ENCODE measurements at places on chromosomes 7 and 10. TPM values are rescaled to one million over a fixed set of nuclear protein-coding genes. Genes with fewer than 3 reads are reported as not detected.

- DNase-seq, result no peak
These were observed 179.6 kb downstream of the ZMYND11 start for GRCh38 chr10:314871-315270.

GRCh38 chr10:88039496-88040200, 176.2 kb downstream of the PTEN start:
- DNase-seq, result no peak

- DNase-seq, result no peak
These were observed 126.1 kb upstream of the GRB10 start for GRCh38 chr7:50908628-50909290.

ZMIZ1 gene
- 36.3 TPM for total RNA-seq

- DNase-seq, result no peak
These were observed 21.8 kb downstream of the UBTD1 start for GRCh38 chr10:97520520-97520919.

GRCh38 chr10:7538970-7539654, 127.7 kb downstream of the ITIH5 start:
- DNase-seq, result no peak

UPP1 gene
- total RNA-seq, result 93.1 TPM

- DNase-seq, result no peak
These were observed 603.1 kb upstream of the PCDH15 start for GRCh38 chr10:55404094-55404493.

- no peak for DNase-seq
These were observed 6.2 kb upstream of the OGDHL start for GRCh38 chr10:49768329-49768728.

DNA sequence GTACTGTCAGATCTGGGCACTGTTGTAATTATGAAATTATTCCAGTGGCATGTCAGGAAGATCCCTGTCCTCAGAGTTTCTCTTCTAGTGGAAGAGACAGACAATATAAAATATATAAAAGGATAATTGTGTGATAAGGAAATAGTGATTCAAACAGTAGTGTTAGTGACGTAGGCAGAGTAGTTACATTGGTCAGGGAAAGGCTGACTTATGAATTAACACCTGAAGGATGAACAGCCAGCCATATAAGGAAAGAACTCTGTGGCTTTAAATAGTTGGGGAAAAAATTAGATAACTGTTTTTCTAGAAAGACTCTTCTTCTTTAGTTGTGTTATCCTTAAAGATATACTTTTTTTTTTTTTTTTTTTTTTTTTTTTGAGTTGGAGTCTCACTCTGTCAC, 37.7 kb downstream of the WAC start:
- DNase-seq, result no peak

DNA sequence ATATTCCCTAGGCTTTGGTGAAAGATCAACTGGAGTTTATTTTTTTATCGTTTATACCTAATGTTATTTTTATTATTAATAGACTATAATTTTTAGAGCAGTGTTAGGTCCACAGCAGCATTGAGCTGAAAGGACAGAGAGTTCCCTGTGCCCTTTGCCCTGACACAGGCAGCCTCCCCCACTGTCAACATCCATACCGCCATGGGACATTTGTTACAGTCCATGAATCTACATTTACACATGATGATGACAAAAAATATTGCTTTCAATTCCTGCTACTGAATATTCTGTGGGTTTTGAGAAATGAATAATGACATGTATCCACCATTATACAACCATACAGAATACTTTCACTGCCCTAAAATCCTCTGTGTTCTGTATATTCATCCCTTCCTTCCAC, 1297.5 kb upstream of the SORCS1 start:
- DNase-seq, result no peak

NKX1-2 gene
- not detected for total RNA-seq

DNA sequence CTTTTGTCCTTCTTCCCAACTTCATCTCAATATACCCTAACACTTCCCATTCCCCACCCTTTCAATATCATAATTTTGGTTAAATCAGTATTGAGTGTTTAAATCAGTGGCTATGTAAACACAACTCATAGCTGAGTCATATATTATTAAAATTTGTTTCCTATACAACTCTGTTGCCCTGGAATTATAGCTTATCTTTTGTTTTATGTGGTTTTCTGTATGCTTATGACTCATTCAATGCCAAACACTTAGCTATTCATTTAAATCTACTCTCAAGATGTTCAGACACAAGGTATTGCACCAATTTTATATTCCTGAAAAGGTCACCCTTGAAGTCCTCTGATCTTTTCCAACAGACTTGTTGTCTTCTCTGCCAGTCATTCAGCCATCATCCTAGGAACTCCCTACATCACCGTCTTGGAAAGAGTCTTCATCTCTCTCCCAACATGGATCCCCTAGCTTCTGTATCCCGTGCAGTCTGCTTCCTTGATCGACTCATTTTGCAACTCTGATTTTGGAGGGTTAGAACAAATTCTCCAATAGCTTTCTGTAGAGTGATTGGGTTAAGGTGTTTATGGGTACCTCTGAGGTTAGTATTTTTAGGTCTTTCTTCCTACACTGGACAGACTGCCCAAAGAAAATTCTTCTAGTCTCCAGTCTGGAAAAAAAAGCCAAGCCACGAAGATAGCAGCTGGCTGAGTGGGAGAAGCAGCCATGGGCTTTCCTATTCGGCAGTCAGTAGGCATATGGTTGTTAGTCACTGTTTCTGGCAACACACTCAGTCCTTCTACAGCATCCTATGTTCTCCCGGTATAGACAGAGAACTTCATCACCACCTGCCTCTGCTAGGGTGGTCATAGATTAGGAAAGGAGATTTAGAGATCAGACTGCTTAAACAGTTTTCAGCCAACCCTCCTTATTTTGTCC, 102.1 kb downstream of the CRPPA start:
- DNase-seq, result no peak

DNA sequence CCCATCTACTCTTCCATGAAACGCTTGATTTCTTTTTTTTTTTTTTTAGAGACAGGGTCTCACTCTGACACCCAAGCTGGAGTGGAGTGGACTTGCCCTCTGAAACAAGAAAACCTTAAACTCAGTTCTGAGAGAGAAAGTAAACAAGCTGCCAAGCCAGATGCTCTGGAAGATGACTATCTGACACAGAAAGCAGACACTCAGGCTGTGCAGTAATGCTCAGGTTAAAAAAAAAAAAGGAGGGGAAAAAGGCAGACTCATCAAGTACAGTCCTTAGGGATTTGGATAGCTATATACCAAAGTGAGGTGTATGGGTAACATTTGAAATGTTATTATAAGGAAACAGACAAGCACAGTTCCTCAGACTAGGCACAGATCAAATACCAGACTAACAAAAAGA, 80.5 kb downstream of the IDE start:
- DNase-seq, result no peak

DNA sequence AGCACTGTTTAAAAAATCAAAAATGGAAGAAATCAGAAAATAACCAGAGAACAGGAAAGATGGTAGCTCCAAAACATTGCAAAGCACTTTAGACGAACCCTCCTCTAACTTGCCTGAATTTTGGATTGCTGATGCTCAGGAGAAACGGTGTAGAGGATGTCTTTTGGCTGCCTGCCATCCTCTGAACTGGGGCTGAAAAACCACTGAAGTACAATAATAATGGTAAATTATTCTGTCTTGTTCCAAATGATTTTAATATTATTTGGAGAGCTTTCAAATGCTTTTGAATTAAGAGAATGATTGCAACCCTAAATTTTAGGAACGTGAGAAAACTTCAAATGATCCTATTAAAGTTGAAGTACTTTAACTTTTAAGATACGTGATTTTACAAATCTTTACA, 167.3 kb upstream of the SLC13A1 start:
- no peak for DNase-seq

DNA sequence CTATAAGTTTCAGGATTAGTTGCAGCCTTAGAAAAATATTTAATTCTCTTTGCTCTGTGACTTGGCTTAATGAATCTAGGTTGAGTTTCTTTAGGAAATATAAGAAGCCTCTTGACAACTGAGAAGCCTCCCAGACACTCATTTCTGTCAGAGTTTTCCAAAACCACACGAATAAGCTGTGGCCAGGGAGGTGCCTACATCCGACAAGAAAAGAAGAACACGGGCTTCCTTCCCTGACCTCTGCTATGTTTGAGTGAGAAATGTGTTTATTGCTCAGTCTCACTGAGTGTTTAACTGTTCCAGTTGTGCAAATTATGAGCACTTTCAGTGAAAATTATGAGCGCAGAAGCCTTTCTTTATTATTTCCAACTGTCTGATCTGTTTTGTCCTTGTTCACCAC, 105.0 kb downstream of the TRIL start:
- no peak for DNase-seq

GRCh38 chr7:151378496-151379192, 31.2 kb downstream of the WDR86 start:
- DNase-seq, result no peak

GRCh38 chr7:101558742-101559325, 70.3 kb downstream of the MYL10 start:
- DNase-seq, result no peak

GRCh38 chr7:130500910-130501309, 9.0 kb downstream of the MEST start:
- DNase-seq, result no peak

NKX2-3 gene
- not detected for total RNA-seq

NEUROG3 gene
- not detected for total RNA-seq

GRCh38 chr7:29958667-29959358, 30.8 kb downstream of the SCRN1 start:
- DNase-seq, result no peak

DNA sequence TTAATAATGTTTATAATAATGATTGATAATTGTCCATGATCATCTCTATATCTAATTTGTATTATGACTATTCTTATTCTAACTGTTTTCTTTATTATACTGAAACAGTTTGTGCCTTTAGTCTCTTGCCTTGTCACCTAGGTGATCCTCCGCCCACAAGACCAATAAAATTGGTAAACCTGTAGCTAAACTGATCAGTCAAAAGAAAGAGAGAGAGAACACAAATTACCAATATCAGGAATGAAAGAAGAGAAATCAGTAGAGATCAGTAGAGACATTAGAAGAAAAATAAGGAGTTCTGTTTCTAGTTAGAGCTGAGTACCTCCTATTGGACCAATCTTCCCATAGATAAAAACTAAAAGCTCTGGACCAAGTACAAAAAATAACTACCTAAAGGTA, 6.1 kb upstream of the COA1 start:
- no peak for DNase-seq

OR9A2 gene
- total RNA-seq, result not detected

TUBAL3 gene
- total RNA-seq, result not detected

IQUB gene
- total RNA-seq, result not detected

DNA sequence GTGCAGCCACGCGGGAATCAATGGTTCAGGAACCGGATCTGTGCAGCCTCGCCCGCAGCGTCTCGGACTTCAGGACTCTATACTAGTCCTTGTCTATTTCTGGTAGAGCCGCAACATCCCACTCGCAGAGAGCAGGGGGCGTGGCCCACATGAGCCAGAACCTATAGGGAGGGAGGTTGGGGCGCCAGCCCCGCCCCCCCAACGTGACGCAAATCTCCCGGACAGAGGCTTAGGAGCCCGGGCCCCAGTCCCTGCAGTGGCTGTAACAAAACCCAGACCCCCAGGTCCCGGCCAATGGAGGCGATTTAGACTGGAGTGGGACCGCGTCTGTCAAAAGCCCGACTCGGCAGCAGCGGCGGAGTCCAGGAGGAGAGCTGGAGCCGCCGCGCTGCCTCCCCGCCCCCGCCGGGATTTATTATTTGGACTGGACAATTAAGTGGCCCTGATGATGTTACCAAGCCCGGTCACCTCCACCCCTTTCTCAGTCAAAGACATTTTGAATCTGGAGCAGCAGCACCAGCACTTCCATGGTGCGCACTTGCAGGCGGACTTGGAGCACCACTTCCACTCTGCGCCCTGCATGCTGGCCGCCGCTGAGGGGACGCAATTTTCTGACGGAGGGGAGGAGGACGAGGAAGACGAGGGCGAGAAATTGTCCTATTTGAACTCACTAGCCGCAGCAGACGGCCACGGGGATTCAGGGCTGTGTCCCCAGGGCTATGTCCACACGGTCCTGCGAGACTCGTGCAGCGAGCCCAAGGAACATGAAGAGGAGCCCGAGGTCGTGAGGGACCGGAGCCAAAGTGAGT, at the start of gene NKX2-3:
NKX2-3 (plus strand) TSS at position 256 of the 809 bp plus-strand sequence; CDS start at position 446, 190 bp downstream.
- no peak for DNase-seq

PRLHR gene
- total RNA-seq, result not detected

HIBADH gene
- 19.8 TPM for total RNA-seq

BAMBI gene
- total RNA-seq, result 1.7 TPM

GRCh38 chr7:92478095-92478494, 349 bp upstream of the ERVW-1 start:
- no peak for DNase-seq

- no peak for DNase-seq
These were observed 41.0 kb downstream of the SP8 start for GRCh38 chr7:20745702-20746101.

WNT2 gene
- not detected for total RNA-seq

GRCh38 chr7:99473315-99473596, 566 bp downstream of the ZNF789 start:
- DNase-seq, result no peak

DNA sequence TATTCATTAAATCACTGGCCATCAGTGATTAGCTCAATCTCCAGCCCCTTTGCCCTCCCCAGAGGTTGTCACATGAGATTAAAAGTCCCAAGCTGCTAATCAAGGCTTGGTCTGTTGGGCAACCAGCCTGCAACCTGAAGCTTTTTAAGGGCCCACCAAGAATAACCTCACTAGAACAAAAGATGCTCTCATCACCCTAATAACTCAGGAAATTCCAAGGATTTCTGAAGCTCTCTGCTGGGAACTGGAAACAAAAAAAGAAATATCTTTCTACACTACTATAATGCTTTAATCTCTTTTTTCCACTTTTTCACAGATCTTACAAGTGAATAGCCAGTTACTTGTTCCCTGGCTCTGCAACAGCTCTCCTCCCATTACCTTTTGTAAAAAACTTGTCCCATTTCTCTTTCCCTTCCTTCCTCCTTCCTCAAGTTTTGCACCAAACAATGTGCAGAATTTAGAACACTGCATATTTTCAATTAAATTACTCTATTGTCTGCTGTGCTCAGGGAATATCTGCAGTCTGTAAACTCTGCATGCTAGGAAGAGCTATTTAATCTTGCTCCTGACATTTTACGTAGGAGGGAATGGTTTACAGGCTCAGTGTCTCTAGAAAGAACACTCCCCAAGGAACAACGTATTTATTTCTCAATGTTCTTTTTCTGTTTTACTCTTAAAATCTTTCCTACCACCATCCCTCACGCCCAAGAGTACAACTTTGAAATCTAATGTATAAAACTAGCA, 169.1 kb downstream of the IMMP2L start:
- DNase-seq, result no peak

GRCh38 chr10:74612195-74612594, 214.2 kb upstream of the KAT6B start:
- no peak for DNase-seq

CYP3A7 gene
- total RNA-seq, result not detected

GRCh38 chr10:12644380-12645144, 295.2 kb downstream of the CAMK1D start:
- no peak for DNase-seq

DPYSL4 gene
- total RNA-seq, result 3.3 TPM

DNA sequence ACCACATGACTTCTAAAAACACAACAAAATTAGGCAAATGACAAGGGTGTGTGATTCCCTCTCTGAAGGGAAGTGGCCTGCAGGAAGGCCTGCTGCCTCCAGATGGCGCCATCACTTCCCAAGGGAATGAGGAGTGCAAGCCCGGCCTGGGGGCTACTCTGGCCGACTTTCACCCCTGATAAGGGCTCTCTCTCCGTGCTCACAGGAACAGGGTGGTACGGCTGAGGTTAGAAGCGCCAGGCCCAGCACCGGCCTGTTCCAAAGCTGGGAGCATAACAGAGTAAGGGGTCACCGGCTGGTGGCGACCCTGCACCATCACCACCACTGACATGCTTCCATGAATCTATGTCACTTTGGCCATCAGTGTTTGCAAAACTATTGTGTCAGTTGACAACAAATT, 13.1 kb downstream of the RBP3 start:
- DNase-seq, result no peak

TWIST1 gene
- not detected for total RNA-seq
